ENCODE measurements at places on chromosomes 2 and 18.

DNA sequence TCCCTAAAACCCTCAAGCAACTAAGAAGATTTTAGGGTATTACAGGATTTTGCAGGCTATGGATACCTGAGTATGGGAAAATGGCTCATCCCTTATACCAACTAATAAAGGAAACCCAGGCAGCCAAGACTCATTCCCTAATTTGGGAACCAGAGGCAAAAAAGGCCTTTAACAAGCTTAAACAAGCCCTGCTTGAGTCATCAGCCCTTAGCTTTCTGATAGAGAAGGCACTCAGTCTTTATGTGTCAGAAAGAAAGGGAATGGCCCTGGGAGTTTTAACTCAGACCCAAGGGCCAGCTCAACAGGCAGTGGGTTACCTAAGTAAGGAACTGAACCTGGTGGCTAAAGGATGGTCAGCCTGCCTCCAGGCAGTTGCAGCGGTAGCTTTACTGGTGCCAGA lies 96.9 kb upstream of the RMP24 start:
- H3K36me3 ChIP-seq, result no peaks in the 10 kb centered on the region
- no peaks in the 10 kb centered on the region for H3K4me1 ChIP-seq
- DNase-seq, result no peak
- no peak overlapping the region for H3K27ac ChIP-seq
- H3K27me3 ChIP-seq, result peaks cover 6% of the 10 kb centered on the region

DNA sequence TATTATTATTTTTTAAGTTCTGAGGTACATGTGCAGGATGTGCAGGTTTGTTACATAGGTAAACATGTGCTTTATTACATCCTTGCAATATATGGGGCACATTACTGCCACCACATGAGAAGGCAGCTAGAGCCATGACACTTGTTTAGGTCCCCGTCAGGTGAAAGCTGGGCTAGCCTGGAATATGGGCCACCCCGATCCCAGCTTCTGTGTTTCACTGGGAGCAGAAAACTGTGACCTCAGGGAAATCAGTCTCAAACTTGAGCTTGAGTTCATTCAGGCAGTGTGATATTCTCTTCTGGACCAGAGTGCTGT lies 176.9 kb downstream of the PIK3C3 start:
- no peaks in the 10 kb centered on the region for H3K36me3 ChIP-seq
- no peaks in the 10 kb centered on the region for H3K4me1 ChIP-seq
- H3K27me3 ChIP-seq, result peaks cover 8% of the 10 kb centered on the region
- DNase-seq, result no peak
- no peak overlapping the region for H3K4me3 ChIP-seq
- no peak overlapping the region for H3K27ac ChIP-seq

- H3K27me3 ChIP-seq, result peaks cover 6% of the 10 kb centered on the region
- H3K27ac ChIP-seq, result peak overlapping the region; percentile 12
- H3K4me3 ChIP-seq, result no peak overlapping the region
- no peaks in the 10 kb centered on the region for H3K36me3 ChIP-seq
- H3K4me1 ChIP-seq, result peaks cover 19% of the 10 kb centered on the region
Measured at GRCh38 chr2:20423359-20423758, 23.5 kb upstream of the RHOB start.

DNA sequence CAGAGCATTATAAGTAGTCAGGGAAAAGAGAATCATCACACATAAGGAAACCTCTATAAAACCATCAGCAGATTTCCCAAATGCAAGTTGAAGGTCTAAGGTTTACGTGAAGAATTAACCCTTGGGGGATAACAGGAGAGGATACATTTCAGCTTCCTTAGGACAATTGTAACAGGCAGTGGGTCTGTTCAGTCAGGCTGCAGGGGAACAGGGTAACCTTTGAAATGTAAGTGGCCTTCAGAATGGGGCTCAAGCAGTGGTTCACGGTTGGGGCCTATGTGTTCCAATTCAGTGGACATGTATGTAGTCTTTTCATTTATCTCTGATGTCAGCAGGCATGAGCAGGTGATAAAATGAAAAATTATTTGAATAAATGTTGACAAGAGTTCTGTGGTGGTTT lies 139.3 kb downstream of the EML6 start:
- H3K4me1 ChIP-seq, result peaks cover 12% of the 10 kb centered on the region
- no peak overlapping the region for H3K4me3 ChIP-seq
- H3K27ac ChIP-seq, result no peak overlapping the region
- no peaks in the 10 kb centered on the region for H3K36me3 ChIP-seq
- DNase-seq, result no peak

DNA sequence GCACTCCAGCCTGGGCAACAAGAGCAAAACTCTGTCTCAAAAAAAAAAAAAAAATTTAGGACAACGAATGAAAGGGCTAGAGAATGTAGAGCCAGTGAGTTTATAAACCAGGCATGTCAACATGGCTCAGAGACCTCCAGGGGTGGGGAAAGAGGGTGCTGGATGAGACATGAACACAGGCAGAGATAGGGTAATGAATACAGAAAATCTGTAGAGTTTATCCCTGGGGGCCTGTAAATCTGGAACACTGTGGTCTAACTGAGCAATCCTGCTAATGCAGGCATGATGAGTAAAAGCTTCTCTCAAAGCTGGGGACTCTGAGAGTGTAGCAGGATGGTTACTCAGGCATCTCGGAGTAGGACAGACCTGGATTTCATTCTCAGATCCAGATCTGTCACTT lies 59.2 kb upstream of the IGFBP2 start:
- H3K4me1 ChIP-seq, result peaks cover 22% of the 10 kb centered on the region
- H3K4me3 ChIP-seq, result no peak overlapping the region
- no peak for DNase-seq
- H3K36me3 ChIP-seq, result no peaks in the 10 kb centered on the region
- no peak overlapping the region for H3K27ac ChIP-seq

DNA sequence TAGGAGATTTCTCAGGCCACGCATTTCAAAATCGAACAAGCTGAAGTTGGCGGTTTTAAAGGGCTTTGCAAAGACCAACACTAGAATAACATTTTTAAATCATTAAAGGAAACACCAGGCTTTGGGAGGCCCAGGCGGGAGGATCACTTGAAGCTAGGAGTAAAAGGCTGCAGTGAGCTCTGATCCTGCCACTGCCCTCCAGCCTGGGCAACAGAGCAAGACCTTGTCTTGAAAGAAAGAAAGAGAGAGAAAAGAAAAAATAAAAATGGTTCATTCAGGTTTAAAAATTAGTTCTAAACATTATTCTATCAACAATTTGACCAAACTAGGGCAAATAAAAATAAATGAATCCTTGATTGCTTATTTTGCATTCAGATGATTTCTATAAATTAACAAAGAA lies 789 bp upstream of the CHST9 start:
- peaks cover 2% of the 10 kb centered on the region for H3K36me3 ChIP-seq
- no peaks in the 10 kb centered on the region for H3K4me1 ChIP-seq
- no peak overlapping the region for H3K27ac ChIP-seq
- no peak for DNase-seq
- H3K27me3 ChIP-seq, result peaks cover 15% of the 10 kb centered on the region

GRCh38 chr2:113972766-113973165 lies 82.9 kb downstream of the ACTR3 start:
- DNase-seq, result no peak
- no peaks in the 10 kb centered on the region for H3K27me3 ChIP-seq
- peaks cover 17% of the 10 kb centered on the region for H3K4me1 ChIP-seq
- no peak overlapping the region for H3K27ac ChIP-seq
- H3K36me3 ChIP-seq, result peaks cover 33% of the 10 kb centered on the region

- no peak for DNase-seq
- H3K27ac ChIP-seq, result no peak overlapping the region
- no peaks in the 10 kb centered on the region for H3K4me1 ChIP-seq
- H3K4me3 ChIP-seq, result no peak overlapping the region
- H3K27me3 ChIP-seq, result no peaks in the 10 kb centered on the region
Measured at GRCh38 chr2:183799761-183800160, 675.5 kb downstream of the NUP35 start.

DNA sequence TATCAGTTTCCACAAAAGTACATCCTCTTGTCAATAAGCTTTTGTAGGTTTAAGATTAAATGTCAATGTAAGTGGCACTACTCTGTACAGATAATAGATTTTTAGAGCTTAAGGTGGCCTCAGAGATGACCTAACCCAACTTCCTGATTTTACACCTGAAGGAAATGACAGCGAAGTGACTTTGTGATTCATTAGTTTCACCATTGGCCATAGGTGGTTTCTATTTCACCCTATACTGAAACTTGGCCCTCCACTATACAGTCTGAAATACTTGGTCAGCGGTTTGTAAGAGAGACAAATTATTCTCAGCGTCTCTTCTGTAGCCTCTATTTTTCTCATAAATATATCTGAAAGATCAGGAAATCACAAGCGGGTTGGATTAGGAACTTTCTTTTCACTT lies 330.4 kb upstream of the FAM98A start:
- H3K4me3 ChIP-seq, result no peak overlapping the region
- no peak overlapping the region for H3K27ac ChIP-seq
- no peaks in the 10 kb centered on the region for H3K36me3 ChIP-seq
- H3K27me3 ChIP-seq, result no peaks in the 10 kb centered on the region

DNA sequence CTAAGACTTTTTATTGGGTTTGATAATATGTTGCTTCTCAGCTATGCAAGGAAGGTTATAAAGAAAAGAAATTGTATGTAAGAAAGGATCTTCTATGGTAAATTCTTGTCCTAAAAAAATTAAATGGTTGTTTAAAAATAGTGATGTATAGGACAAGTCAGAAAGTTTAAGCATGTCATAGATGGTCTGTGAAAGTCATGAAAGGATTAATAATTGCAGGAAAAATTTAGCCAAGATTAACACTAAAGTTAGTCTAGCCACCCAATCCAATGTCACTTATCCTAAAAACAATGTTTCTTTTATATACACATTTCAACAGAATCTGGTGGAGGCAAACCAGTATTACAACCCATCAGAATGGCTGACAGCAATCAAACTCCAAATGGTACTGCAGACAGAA lies 1046.7 kb upstream of the SLC39A10 start:
- no peak overlapping the region for H3K4me3 ChIP-seq
- DNase-seq, result no peak
- H3K4me1 ChIP-seq, result no peaks in the 10 kb centered on the region
- no peaks in the 10 kb centered on the region for H3K36me3 ChIP-seq
- H3K27ac ChIP-seq, result no peak overlapping the region
- H3K27me3 ChIP-seq, result no peaks in the 10 kb centered on the region

- H3K4me1 ChIP-seq, result no peaks in the 10 kb centered on the region
Measured at GRCh38 chr18:45201029-45201428, 414.2 kb upstream of the SLC14A2 start.

GRCh38 chr18:2244641-2245040 lies 326.7 kb downstream of the METTL4 start:
- no peaks in the 10 kb centered on the region for H3K27me3 ChIP-seq
- no peak overlapping the region for H3K4me3 ChIP-seq
- DNase-seq, result no peak

- H3K4me1 ChIP-seq, result no peaks in the 10 kb centered on the region
- no peak for DNase-seq
- no peaks in the 10 kb centered on the region for H3K27me3 ChIP-seq
- H3K27ac ChIP-seq, result no peak overlapping the region
Measured at GRCh38 chr2:240211598-240212424, 71.4 kb upstream of the OTOS start.

GRCh38 chr2:15160201-15160991 lies 400.7 kb downstream of the NBAS start:
- no peak overlapping the region for H3K27ac ChIP-seq
- no peaks in the 10 kb centered on the region for H3K36me3 ChIP-seq
- no peaks in the 10 kb centered on the region for H3K27me3 ChIP-seq
- DNase-seq, result no peak
- no peak overlapping the region for H3K4me3 ChIP-seq
